Activated gamma-delta T cell (primary cell): ENCODE measurements at places on chromosomes 3 and 15.

- DNase-seq = no peak
Observed at GRCh38 chr3:50573566-50574443, 4.5 kb downstream of the HEMK1 start.

DNA sequence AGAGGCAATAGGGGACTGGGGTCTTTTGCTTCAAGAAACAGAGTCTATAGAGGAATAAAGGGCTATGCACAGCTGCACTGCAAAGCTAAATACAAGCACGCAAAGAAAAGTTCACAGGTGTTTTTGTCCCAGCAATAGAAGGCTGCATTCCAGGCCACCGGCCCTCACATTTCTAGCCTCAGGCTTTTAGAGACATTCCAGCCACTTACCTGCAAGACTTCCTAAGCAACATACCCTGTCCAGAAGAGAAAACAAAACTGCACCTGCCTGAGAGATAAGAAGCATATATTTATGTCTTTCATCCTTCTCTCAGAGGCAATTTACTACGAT lies 220.5 kb downstream of the OPA1 start:
- no peak for DNase-seq

DNA sequence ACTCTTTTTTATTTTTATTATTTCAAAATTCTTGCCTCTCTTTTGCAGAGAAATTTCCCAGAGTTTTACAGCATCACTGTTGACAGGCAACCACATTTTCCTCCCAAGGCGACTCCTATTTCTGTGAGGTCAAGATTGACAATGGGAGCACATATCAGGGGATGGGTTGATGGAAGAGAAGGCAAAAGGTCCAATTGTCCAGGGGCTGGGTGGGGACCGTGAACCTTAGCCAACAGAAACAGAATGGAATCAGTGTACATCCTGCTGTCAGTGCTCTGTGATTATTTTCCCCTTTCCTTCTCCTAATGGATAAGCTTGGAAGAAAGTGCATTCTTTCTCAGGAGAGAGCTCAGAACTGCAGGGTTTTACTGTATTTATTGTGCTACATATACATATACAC lies 42.4 kb downstream of the CNTN6 start:
- no peak for DNase-seq

DNA sequence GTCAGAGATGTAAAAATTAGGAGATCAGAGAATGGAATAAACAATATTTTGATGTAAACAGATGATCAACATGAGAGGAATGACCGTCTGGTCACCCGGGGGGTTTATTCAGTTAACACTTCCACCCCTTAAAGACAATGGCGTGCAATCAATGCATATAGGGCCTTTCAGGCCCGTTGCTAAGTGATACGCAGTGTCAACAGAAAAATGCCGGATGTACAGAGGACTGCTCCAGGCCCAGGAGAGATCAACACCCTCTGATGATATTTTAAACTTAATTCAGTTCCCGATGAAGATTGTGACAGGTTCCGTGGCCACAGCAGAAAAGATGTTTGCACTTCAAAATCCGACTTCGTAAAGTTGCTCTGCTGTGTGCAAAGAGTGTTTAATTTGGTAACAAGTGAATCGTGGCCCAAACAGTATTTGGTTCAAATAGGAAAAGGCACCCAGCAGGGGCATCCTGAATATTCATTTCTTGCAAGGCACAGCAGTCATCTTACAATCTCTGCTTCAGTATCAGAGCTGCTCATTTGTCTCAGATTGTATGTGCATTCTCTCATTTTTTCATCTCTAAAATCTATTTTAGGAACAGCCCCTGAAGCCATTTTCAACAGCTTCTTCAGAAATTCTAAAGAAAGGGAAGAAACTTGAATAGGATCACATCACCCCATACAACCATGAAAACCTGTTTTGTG lies 72.6 kb downstream of the FOXB1 start:
- DNase-seq = no peak

DNA sequence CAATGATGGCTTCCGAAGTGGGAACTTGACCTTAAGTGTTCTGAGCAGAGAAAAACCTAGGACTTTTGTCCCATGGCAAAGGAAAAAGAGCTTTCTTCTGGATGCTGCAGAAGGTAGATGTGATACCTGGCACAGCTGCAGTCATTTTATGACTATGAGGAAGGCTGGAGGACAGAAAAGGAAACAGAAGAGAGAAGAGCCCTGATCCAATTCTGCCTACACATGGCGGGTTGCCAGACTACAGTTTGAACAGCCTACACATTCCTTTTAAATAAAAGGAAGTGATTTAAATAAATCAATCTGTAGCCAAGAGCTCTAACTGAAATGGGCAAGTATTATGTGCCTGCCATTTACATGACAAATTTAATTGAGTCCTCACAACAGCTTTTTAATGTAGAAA lies 43.6 kb upstream of the CHRNB4 start:
- DNase-seq = no peak

- no peak for DNase-seq
Observed at GRCh38 chr3:168154089-168154488, 58.4 kb upstream of the GOLIM4 start.

- no peak for DNase-seq
Observed at GRCh38 chr3:53531749-53532148, 37.3 kb downstream of the CACNA1D start.

DNA sequence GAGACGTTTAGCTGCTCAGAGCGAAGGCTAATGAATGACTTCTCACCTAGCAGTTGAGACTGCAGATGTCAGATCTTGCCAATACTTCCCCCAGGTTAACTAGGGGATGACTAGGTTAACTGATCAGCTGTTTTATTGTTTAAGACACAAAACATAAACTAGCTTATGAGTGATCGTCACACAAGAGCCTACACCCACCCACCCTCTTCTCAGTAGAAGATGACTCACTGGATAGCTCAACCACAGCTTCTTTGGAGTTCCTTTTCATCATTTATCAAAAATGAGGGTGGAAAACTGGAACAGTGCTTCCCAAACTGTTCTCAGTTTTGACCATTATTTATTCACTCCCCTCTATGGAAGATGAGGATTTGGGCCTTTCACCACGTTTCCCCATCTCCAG lies 25.2 kb downstream of the GASK1A start:
- no peak for DNase-seq

- DNase-seq = no peak
Observed at GRCh38 chr15:33358306-33358705, 47.5 kb downstream of the RYR3 start.

DNA sequence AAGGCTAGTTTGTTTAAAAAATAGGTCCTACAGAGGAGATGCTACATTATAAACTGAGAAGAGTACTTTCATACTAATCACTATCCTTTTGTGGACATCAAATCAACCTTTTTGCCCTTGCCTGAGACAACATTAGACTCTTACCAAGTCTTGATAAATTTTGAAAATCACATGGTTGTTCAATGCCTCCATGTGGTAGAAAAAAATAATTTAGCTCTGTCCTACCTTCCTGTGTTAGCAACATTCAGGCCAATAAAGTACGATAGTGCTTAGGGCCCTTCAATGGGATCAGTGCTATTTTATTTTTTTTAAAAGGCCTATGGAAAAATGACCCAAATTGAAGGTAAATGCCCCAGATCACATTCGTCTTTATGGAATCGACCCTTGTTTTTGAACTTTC lies 5.0 kb upstream of the UBE2E1 start:
- DNase-seq = no peak

DNA sequence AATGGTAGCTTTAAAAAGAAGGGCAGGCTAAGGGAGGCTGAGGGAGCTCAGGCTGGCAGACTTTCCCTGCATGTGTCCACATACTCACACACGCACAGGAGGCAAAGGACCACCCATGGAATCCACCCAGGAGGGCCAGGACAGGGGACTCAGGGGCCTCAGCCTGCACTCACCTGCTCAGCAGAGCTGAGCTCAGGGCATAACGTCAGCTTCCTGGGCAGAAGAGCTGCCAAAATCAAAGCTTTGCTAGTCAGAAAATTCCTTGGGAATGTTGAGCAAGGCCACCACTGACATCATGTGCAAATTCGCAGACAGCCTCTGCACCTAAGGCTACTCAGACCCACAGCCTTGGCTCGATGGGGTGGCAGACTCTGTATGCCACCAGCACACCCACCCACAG lies 16.4 kb upstream of the ALAS1 start:
- no peak for DNase-seq

GRCh38 chr15:92158426-92158825 lies 235.3 kb upstream of the ST8SIA2 start:
- DNase-seq = no peak

DNA sequence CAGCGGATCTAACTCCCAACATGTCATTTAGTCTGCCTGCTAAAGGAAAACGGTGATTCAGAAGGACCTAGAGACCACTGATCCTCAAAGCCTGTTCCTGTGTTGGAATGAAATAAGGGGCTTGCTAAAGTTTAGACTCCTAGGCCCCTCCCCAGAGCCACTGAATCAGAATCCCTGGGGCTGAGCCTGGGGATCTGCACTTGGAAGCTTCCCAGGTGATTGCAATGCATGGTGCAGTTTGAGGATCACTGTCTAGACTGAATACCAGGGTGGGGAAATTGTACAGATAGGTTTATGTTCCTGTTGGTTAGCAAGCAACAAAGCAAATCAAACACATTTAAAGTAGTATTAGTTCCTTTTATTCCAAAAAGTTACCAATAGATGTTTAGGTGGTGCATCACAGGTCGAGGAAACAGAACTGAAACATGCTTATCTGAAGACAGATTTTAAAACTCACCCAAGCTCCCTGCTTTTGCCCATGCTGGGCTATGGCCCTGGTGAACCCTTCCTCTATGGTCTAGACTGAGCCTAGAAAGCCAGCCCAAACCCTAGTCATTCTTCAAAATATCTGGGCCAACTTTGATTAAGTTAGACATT lies 29.6 kb upstream of the SPTBN5 start:
- DNase-seq = no peak

GRCh38 chr15:35698966-35699575 lies 153.1 kb upstream of the DPH6 start:
- DNase-seq = no peak

DNA sequence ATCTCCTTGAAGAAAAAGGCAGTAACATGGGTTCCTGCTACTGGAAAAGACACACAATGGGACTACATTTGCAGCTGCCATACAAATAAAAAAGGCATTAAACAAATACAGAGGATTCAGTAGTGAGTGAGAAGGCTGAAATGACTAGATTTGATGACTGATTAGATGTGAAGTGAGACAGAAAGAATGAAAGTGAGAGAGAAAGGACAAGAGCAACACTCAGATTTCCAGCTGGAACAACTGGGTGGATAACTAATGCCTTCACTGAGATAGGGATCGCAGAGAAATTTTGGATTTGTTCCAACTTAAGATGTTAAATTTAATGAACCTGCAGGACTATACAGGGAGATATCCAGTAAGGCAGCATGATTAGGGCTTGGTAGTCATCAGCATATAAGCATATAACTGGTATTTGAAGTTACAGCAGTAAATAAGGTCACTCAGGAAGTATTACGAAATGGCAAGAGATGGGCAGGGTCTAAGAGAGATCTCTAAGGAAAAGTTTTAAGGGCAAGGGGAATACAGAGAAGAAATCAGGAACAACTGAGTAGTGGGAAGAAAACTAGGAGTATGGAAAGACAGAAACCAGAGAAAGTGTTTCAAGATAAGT lies 8.2 kb downstream of the OSBPL11 start:
- DNase-seq = no peak

DNA sequence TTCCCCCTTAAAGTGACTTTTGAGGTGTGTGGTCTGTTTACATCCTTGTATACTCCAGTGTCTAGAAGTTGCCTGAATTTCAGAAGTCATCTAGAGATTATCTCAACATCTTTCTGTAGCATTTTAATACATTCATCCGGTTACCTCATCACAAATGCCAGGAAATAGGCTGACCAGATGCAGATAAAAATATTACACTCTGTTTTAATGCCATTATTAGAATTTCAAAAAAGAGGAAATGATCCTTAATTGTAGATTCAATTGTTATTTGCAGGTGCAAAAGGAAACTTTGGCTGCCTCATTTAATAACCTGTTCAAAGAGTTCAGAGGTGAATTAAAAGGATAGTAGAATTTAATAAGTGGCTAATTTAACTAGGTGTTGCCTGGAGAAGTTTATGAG lies 290.9 kb downstream of the C3orf38 start:
- no peak for DNase-seq

GRCh38 chr3:190617185-190617584 lies 103.3 kb downstream of the IL1RAP start:
- no peak for DNase-seq

DNA sequence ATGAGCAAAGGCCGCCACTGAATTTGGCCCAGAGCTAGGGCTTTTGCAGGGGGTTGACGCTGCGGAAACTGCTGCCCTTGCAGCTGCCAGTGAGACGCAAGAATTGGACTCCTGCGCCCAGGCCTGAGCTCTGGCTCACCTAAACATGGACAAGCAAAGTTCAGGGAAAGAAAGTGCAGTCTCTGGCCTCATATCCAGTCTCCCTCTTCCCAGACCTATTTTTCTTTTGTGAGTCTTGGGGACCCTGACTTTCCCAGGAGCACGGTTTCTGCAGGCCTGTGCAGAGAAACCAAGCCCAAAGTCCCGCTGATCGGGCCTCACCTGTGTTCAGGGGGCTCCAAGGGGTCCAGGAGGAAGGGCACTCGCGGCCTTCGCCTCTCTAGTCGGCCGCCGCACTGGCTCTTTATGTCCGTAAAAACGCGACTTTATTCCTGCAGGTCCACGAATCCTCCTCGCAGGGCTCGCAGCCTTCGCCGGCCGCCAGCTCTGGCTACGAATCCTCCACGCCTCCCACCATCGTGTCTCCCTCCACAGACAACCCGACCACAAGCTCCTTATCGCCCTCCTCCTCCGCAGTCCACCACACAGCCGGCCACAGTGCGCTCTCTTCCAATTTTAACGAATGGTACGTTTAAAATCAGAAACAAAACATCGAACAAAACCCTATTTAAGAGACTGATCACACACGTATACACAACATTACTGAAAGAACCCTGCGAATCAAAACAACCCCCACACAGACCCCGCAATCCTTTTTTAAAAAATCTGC lies 3.9 kb downstream of the ZIC1 start:
- DNase-seq = no peak
